ENCODE measurements at places on chromosomes 2 and 18.

- no peak for DNase-seq
These were observed 216.8 kb downstream of the UBE2E3 start for GRCh38 chr2:181197140-181197760.

- DNase-seq: no peak
These were observed 233.8 kb upstream of the SPRED2 start for GRCh38 chr2:65666156-65666725.

DNA sequence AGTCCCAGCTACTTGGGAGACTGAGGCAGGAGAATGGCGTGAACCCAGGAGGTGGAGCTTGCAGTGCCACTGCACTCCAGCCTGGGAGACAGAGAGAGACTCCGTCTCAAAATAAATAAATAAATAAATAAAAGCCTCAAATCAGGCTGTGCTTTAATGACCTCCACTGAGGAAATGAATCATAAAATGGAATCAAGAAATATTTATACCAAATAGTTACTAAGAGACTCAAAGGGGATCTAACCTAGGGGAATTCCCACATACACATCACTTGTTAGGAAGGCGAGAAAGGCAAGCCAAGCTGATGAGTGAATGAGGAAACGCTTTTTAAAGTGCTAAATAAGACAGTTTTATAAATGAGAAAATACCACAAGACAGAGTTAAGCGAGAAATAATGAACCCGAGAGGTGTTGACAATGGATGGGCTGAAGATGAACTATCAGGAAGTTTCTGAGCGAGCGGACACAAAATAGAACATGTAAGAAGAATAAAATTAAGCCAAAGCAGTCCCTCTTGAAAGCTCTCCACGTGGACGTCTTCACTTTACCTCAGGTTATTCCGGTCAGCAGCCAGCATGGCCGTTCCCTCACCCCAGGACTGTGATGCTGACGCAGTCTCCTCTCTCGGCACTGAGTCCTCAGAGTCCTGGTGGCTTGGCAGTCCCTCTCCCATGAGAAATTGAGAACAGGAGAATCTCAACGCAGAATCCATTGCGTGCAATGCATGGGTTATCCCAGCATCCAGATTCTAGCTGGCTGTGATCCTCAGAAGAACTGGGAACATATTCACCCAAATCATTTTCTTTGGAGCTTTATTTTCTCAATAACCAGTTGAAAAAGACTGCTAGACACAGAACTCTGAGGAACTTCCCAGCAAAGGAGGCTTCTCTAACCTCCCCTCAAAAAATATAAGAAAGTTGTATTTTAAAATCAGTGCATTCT is 22.3 kb downstream of the PXDN start:
- DNase-seq: no peak

GRCh38 chr2:80154231-80154915 is 150.2 kb downstream of the LRRTM1 start:
- DNase-seq: no peak

DNA sequence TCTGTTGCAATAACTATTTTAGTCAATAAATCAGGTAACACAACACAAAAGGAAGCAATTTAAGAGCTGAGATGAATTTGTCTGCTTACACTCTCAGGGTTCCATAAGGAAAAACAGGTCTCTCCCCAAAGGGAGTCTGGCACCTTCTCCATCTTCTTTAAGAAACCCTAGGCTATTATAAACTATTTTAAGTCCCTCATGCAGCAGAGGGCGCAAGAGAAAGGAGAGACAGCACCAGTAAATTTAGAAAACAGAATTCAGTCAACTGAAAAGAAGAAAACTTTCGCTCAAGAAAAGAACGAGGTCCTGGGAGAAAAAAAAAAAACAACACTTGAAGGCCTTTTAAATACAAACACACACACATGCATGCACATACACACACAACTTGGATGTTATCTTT is 19.1 kb downstream of the SULT1C4 start:
- no peak for DNase-seq

DNA sequence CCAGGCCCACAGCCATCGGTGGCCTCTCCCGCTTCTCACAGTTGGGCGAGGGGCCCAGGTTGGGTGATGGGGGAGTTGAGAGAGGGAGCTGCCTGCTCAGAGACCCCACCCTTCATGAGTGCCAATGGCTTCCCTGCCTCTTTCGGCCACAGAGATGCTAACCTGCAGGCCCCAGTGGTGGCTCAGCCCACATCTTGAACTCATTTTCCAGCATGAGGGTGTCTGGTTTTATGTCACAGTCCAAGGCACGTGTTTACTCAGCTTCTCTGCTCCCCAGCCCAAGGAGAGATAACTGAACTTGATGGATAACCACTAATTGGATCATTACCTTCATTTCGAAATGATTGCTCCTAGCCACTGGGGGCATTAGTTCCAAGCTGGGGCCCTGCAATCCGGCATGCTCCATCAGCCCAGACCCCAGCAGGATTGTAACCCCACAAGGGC is 45.9 kb upstream of the SIX2 start:
- DNase-seq: no peak

GRCh38 chr18:8705961-8706790 is 820 bp downstream of the MTCL1 start:
- peak; percentile 27 for DNase-seq

- no peak for DNase-seq
These were observed 3.7 kb downstream of the TMSB10 start for GRCh38 chr2:84908948-84909713.

DNA sequence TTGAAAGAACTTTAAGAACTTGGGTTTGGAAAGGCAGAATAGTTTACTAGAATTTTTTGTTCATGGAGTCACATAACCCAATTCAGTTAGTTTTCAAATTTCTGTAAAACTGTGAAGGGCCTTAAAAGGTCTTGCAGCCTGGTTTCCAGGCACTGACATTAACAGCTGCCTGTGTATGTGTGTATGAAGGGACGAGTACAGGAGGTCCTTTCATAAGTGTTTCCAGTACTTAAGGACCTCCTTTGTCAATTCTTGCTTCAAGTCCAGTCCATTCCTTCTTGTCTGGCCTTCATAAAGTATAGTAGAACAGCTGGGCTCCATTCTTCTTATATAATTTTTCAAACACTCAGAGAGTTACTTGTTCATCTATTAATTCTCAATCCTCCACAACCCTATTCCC is 136.5 kb downstream of the NR4A2 start:
- no peak for DNase-seq

DNA sequence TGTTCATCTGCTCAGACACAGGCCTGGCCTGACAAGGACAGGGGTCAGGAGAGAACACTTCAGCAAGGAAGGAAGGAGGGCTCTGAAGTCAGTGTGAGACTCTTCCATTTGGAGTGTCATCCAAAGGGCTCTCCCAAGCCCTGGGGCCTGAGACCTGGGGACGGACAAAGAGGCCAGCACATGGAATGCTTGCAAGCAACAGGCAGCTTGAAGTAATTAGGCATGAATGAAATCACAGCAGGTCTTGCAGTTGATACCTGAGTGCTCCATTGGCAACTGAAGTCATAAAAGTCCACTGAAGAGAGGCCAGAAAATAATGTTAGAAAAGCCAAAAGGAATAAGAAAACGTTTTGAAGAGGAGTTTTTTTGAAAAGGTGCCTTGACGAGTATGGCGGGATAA is 231.7 kb downstream of the VAPA start:
- DNase-seq: no peak

- DNase-seq: peak; percentile 32
These were observed 77.2 kb upstream of the NFU1 start for GRCh38 chr2:69514406-69514805.

- DNase-seq: no peak
These were observed 64.7 kb upstream of the TLK1 start for GRCh38 chr2:171225302-171225980.

DNA sequence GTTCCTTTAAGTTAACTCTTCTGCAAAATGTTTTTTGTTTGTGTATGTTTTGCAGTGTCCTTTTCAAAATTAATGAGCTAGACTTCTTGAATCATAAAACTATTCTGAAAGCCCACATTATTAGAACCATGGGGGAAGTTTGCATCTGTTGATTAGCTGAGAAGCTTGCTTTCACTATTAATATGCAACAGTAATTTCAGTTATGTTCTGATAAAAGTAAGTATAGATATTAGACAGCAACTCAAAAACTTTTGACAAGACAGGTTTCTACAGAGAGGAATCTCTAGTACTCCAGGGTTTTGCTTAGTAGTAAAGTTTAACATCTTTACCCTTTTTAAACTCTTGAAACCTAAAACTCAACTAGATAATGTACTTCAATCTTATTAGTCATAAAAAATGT is 147.8 kb downstream of the UBE2E3 start:
- DNase-seq: no peak

GRCh38 chr2:71833855-71834560 is 313.7 kb downstream of the CYP26B1 start:
- no peak for DNase-seq

DNA sequence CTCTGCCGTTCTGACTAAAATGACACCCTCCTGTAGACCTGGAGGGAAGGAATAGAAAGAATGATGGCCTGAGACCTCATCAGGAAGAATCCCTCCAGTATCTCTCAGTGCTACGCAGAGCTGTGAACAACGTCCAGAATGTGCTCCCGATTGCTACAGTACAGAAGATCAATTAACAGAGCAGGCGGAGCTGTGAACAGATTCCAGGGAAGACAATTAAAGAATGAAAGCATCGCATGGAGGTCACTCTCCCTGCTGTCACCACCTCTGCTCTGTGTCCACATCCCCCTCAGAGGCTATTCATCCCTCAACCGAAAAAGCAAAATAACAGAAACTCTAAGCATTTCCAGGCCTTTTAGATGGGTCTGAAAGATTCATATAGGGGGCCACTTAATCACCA is 481.0 kb downstream of the EIPR1 start:
- DNase-seq: no peak

DNA sequence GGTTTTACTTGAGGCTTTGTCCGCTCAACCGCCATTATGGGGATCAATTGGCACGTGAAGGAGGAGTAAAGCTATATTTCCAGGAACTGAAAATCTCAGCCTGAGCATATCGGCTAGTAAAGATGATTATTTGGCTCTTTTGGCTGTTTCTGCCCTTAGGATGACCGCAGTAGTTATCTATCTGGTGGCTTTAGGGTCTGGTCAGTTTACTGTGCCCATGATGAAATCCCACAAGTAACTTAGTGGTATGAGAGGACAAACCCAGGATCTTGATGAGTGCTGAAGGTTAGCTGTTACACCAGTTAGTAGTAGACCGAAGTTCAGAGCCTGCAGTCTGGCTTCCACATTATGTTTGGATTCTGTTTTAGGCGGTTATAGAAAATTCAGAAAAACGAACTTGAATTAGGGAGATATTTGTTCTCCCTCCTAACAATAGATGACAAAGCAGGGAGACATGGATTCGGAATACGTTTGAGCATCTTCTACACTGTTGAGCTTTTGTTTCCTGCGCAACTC is 1.2 kb downstream of the MAT2A start:
- no peak for DNase-seq

DNA sequence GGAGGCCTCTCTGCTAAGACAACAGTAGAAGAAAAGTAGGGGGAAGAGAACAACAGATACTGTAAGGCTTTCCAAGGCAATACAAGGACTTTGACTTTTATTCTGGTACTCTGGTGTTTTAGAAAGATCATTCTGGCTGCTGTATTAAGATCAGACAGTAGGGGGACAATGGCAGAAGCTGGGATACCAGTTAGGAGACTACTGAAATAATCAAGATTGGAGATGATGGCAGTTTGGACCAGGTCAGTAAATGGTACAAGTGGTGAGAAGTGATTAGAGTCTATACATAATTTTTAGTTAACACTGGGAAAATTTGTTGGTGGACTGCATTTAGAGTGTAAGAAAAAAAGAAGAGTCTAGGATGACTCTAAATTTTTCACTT is 139.7 kb downstream of the ROCK1 start:
- DNase-seq: no peak

DNA sequence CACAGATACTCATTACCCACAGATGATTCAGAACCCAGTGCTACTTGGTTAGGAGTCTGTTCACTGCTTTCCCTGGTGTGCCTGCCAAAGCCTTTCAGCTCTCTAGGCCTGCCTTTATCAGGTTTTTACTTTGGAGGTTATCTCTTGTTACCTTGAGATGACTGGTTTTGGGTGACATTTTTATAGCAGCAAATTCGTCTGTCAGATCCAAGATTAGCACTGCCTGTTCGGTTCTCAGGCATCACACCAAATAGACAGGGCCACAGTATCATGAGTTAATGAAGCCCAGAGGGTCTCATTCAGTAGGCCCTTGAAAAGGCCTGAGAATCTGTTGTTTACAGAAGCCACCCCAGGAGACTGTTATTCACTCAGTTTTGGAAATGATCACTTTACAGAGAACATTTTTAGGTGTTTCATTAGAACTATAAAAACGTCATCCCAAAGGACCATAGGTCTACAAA is 121.2 kb downstream of the OSBPL6 start:
- DNase-seq: no peak

- DNase-seq: no peak
These were observed 17.5 kb downstream of the STEAP3 start for GRCh38 chr2:119241205-119241532.

- DNase-seq: no peak
These were observed 2.0 kb downstream of the WDR35 start for GRCh38 chr2:19987936-19988335.

GRCh38 chr2:231367178-231367577 is 28.3 kb upstream of the B3GNT7 start:
- no peak for DNase-seq

- DNase-seq: no peak
These were observed 52.3 kb upstream of the ST8SIA5 start for GRCh38 chr18:46809145-46809544.

GRCh38 chr2:40302751-40303325 is 149.1 kb downstream of the SLC8A1 start:
- DNase-seq: no peak

- DNase-seq: no peak
These were observed 484 bp downstream of the AFF3 start for GRCh38 chr2:100141906-100142305.

DNA sequence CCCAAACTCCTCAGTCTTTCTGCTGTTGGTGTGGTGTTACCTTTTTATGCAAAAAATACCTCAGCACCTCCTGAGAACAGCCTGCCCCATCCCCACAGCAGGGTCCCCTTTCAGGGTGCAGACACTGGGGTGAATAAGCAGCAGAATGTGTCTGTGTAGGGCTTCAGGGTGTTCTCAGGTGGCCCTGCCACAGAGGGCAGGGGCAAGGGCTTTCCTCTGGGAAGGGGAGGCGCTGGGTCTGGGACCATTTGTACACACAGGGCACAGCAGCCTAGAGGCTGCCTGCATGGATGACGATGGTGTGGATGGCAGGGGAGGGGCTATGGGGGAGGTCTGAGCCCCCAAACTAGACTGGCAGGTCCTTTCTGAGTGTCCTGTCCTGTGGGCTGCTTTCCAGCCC is 2.6 kb downstream of the HAAO start:
- no peak for DNase-seq

GRCh38 chr2:134705861-134706586 is 12.8 kb downstream of the TMEM163 start:
- DNase-seq: no peak

DNA sequence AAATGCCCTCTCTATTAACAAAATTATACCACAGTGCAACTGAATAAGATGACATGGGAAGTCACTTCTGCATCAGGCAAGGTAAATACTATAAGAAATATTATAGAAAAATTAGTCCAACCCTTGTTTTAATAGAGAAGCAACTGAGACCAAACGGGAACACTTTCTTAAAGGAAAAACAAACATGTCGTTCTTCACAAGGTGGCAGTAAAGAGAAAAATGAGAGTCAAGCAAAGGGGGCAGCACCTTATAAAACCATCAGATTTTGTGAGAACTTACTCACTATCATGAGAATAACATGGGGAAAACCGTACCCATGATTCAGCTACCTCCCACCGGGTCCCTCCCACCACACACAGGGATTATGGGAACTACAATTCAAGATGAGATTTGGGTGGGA is 481.7 kb upstream of the CRIM1 start:
- DNase-seq: no peak

Data from hippocampal formation (tissue), 2 donors.